Putamen (tissue), 1 donor: ENCODE measurements at places on chromosomes 6 and 20.

DNA sequence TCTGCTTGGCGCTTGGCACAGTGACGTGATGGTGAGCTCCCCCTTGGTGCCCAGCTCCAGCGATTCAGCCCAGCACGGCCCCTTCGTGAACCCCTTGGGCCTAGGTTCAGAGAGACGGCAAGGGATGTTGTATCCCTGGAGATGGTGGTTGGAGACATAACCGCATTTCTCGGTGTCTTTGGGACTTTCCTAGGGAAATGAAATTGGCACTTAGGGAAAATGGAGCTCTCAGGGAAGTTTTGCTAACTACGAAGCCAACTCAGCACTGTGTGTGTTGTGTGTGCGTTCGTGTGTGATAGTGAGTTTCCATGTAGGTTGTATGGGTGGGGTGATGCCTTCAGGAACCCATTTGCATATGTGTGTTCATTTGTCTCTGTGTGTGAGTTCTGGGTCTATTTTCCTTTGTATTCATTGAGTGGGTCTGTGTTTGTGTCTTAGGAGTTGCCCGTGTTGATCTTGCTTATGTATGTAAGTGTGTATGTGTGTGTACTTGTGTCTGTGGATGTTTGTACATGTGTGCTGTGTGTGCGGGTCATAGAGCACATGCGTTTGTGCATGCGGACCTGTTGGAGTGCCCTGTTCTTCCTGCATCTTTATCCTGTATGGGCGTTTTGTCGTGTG lies 46.4 kb downstream of the HNF4A start:
- DNase-seq = no peak

- peak; percentile 53 for DNase-seq
Observed at GRCh38 chr6:89679215-89680120, 40.9 kb upstream of the LYRM2 start.

DNA sequence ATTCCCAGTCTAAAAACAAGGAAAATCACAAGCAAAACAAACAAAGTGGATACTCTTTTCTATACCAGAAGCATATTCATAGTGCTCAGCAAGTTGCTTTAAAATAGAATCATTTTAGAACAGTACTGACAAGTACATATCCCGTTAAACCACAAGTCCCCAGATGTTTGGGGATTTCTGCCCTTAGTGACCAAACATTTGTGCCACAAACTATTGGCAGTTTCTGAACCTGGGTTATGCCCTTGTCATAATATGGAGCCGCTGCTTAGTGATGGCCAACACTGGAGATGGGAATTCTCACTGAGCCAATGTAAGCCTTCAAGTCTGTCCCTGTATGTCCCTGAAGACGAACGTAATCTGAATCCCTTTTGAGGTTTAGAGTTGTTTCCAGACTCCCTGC lies 436.7 kb upstream of the JAG1 start:
- DNase-seq = no peak

- no peak for DNase-seq
Observed at GRCh38 chr20:17859002-17859615, 109.5 kb downstream of the SNX5 start.

GRCh38 chr6:13120483-13121482 lies 207.6 kb downstream of the TBC1D7 start:
- no peak for DNase-seq

GRCh38 chr6:166587631-166588413 lies 1.3 kb upstream of the RAMACL start:
- DNase-seq = no peak

GRCh38 chr6:133966654-133967329 lies 13.8 kb downstream of the TBPL1 start:
- DNase-seq = no peak
